ENCODE measurements at places on chromosomes 2 and 18. TPM values are rescaled to one million over a fixed set of nuclear protein-coding genes. Genes with fewer than 3 reads are reported as not detected.

Gene IL1F10
- not detected for total RNA-seq

Gene SAG
- total RNA-seq = not detected

Gene GKN2
- total RNA-seq = not detected

Gene LCT
- not detected for total RNA-seq

Gene RELCH
- total RNA-seq = 54.4 TPM

Gene BMP10
- total RNA-seq = not detected

Gene C2orf66
- not detected for total RNA-seq

Gene POTEI
- not detected for total RNA-seq

Gene RGPD3
- total RNA-seq = 0.04 TPM

Gene EEF1B2
- total RNA-seq = 732 TPM

Gene GPR45
- not detected for total RNA-seq

Gene ALPP
- total RNA-seq = not detected

Gene HOXD3
- 0.52 TPM for total RNA-seq

Gene C1QL2
- total RNA-seq = not detected

Gene OSBPL6
- total RNA-seq = 6.5 TPM

Gene ADD2
- total RNA-seq = 0.56 TPM

Gene TMEM17
- total RNA-seq = 2.3 TPM

Gene UGT1A10
- 6.9 TPM for total RNA-seq

Gene LRRC30
- total RNA-seq = not detected

Gene ZNF385B
- 0.32 TPM for total RNA-seq

Gene SEPTIN2
- total RNA-seq = 177 TPM

Gene CGREF1
- total RNA-seq = 0.96 TPM

Gene VSNL1
- 65.6 TPM for total RNA-seq

Gene OTOS
- not detected for total RNA-seq

Gene TMEM182
- 2.5 TPM for total RNA-seq

Gene MATN3
- total RNA-seq = 0.56 TPM

Gene NGEF
- total RNA-seq = 6.1 TPM

Gene TRPM8
- not detected for total RNA-seq

Gene CPO
- not detected for total RNA-seq

Gene ALPG
- total RNA-seq = not detected

Gene ANKRD30BL
- total RNA-seq = not detected

Gene FZD7
- 3.0 TPM for total RNA-seq

Gene ACTR1B
- total RNA-seq = 40.3 TPM

Gene GEN1
- total RNA-seq = 18.1 TPM

Gene ATP9B
- total RNA-seq = 19.6 TPM

Gene SF3B1
- total RNA-seq = 113 TPM

Gene ST8SIA3
- total RNA-seq = not detected

Gene LIMS3
- not detected for total RNA-seq

Gene OTX1
- 1.8 TPM for total RNA-seq

Gene CRYGC
- not detected for total RNA-seq

Gene PRADC1
- total RNA-seq = 19.0 TPM

Gene TUBA4B
- total RNA-seq = not detected

Gene SKOR2
- total RNA-seq = not detected

Gene SCG2
- total RNA-seq = 0.12 TPM

Gene KLHL41
- 0.40 TPM for total RNA-seq
